IMR-90 (cell line): ENCODE measurements at places on chromosomes 12 and 14. TPM values are rescaled to one million over a fixed set of nuclear protein-coding genes. Genes with fewer than 3 reads are reported as not detected.

Gene BTBD7
- 30.5 and 30.6 TPM in 2 replicates for total RNA-seq

Gene CMKLR1
- total RNA-seq = not detected in 2 replicates

Gene FAIM2
- total RNA-seq = 0.72 and 0.83 TPM in 2 replicates

GRCh38 chr12:48774516-48774915, 14.4 kb downstream of the ADCY6 start:
- no peak for DNase-seq

- DNase-seq = no peak
Observed at GRCh38 chr14:70289138-70289537, 70.3 kb downstream of the COX16 start.

- DNase-seq = no peak
Observed at GRCh38 chr12:31316891-31317290, 9.1 kb downstream of the SINHCAF start.

DNA sequence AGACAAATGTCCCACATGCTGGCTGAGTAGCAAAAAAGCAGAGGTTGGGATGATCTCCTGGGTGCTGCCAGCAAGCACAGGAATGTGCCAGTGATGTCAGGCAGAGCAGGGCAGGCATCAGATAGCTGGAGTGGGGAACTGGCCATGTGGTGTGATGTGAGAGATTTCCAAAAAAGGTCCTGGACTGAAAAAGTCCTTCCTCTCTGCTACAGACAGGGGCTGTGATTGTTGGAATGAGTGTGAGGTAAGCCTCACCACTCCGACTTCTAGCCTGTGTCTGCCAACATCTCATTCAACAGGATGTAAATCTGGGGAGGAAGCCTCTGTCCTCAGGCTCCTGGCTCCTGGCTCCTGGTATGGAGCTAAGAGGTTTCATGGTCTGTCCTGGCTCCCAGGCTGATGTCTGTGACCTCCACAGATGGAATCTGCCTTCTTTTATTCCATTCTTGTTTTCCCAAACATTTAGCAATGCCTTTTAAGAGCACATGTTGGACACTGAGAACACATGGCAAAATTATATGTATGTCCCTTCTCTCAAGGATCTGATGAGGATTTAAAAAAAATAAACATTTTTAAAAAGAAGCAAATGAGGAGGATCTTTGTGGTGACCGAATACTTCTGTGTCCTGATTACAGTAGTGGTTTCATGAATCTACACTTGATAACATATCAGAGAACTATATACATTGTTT, 50.1 kb upstream of the STK38L start:
- peak; percentile 86 for DNase-seq
